ENCODE measurements at places on chromosomes 6 and 20.

DNA sequence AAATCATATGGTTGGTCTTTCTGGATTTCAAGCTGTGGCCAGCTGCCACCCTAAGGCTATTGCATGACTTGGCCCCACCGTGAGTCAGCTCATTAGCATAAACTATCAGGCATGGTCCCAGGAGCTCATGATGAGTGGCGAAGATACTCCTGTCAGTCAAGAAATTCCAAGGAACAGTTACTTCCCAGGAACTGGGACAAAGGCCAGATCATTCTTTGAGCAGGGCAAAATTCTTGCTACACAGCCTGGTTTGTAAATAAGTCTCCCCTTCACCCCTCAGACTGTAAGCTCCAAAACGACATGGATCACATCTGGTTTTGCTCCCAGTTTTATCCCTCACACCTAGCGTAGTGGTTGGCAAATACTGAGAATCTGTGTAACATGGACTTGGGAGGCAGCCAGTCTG, 33.0 kb upstream of the KIAA1586 start:
- H3K4me1 ChIP-seq: peaks cover 3% of the 10 kb centered on the region
- no peaks in the 10 kb centered on the region for H3K36me3 ChIP-seq
- H3K27ac ChIP-seq: no peak overlapping the region
- H3K4me3 ChIP-seq: no peak overlapping the region
- DNase-seq: no peak
- no peaks in the 10 kb centered on the region for H3K27me3 ChIP-seq

DNA sequence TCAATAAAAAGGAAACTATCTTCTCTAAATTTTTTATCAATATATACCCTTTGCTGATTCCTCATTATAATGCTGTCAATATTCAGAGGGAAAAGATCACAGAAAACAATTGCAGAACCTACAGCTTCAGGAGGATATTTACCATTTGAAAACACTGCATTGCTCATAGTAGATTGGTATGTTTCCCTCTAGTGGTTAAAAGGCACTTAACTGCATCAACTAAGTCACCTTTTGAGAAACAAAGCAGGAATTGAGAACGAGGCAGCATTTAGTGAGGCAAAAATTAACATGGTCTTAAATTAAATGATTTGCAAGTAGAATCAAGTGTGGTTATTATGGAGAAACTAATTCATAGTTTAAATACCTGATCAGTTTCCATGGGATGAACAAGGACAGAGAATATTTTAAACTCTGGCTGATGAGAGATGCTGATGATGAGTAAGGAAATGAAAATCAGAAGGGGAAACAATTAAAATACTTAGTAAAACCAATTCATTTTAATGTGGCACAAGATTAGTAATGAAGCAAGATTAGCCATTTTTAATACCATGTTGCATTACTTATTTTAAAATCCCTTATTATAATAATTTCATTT, 642.1 kb downstream of the EPHA7 start:
- no peaks in the 10 kb centered on the region for H3K27me3 ChIP-seq
- no peak overlapping the region for H3K27ac ChIP-seq
- H3K36me3 ChIP-seq: no peaks in the 10 kb centered on the region
- H3K4me1 ChIP-seq: no peaks in the 10 kb centered on the region

DNA sequence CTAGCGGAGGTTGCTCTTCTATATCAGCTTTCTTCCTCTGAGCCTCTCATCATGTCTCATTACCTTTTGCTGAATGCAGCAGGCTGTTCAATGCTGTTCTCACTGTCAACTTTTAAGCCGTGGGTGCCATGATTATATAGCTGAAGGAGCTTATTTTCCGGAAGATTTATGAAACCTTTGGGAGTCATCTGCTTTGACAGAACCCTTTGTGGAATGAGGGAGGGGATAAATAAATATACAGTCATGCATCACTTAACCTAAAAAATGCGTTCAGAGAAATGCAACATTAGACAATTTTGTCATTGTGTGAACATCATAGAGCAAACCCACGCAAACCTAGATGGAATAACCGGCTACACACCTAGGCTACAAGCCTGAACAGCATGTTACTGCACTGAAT, 102.2 kb upstream of the AKAP12 start:
- H3K4me3 ChIP-seq: no peak overlapping the region
- H3K27ac ChIP-seq: no peak overlapping the region
- H3K27me3 ChIP-seq: no peaks in the 10 kb centered on the region
- DNase-seq: no peak
- peaks cover 14% of the 10 kb centered on the region for H3K4me1 ChIP-seq

GRCh38 chr20:31894980-31895675, 24.7 kb downstream of the TTLL9 start:
- no peaks in the 10 kb centered on the region for H3K4me1 ChIP-seq
- no peaks in the 10 kb centered on the region for H3K36me3 ChIP-seq
- no peak overlapping the region for H3K4me3 ChIP-seq
- no peaks in the 10 kb centered on the region for H3K27me3 ChIP-seq
- H3K27ac ChIP-seq: peak overlapping the region; percentile 50

Data from esophagus squamous epithelium (tissue), 5 donors.